ENCODE measurements at places on chromosomes 5 and 9.

DNA sequence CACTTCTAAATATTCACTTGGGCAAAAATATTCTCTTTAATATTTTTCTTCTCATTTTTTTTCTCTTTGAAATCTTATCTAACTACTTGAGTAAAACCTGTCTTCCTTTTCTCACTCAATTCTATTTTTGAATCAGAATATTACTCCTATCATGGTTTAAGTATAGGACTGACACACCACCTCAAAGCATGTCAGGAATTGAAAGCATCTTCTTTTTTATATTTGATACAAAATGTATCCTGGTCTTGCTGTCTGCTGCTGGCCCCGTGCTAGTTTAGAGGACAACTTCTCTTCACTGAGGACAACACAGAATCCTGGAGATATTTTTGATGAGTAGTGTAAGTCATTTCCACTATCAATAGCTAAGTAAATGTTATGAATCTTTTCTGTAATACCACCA, 383.6 kb downstream of the GADD45G start:
- DNase-seq = no peak

- no peak for DNase-seq
These were observed 135.8 kb downstream of the ROR2 start for GRCh38 chr9:91814201-91814600.

DNA sequence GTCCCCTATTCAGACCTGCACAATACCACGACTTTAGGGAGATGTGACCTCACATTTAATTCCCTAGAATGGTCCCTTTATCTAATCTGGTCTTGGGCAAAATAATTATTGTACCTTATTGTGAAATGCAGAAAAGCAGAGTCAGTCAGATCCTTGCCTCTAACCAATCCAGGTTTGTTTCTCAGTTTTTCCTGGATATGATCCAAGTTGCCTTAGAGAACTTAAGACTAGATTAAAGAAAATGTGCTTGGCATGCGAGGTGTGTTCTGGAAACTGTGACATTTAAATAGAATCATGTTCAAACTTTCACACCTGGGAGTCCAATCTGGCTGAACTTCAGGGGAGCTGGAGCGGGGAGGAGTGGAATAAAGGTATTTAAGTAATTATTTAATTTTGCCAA, 696.2 kb downstream of the DNAH5 start:
- no peak for DNase-seq

DNA sequence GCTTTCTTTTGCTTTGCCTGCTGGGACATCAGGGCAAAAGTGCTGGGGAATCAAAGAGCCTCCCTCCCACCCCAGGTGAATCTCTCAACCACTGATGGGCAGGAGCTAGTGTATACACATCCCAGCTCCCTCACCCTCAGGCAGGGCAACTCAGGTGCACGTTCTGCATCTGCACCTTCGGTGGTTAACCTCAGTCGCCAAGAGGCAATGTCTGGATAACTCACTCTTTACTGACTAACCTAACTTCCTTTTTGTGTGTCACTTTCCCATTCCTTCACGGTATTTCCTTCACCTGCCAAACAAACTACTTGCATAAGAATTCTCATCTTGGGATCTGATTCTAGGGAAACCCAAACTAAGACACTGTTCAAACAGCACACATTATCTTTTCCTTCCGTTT, 26.3 kb downstream of the CNTFR start:
- DNase-seq = no peak

GRCh38 chr5:143046314-143046713, 276.1 kb downstream of the ARHGAP26 start:
- DNase-seq = no peak

DNA sequence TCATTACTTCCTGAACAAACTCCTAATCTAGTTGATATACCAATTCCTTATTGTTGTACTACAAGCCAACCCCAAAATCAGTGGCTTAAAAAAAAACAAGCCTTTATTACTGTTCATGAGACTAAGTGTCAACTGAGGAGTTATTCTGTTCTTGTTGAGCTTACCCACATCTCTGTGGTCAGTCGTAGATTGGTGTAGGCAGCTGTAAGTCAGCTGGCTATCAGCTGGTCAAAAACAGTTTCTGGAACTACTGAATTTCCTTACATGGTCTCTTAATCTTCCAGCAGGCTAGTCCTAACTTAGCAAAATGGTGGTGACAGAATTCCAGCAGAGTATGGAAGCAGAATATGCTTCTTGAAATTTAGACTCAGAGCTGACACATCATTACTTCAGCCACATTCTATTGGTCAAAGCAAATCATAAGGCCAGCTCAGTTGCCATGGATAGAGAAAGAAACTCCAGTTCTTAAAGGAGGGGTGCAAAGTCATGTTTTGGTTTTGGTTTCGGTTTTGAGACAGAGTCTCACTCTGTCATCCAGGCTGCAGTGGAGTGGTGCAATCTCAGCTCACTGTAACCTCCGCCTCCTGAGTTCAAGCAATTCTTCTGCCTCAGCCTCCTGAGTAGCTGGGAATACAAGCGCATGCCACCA, 386.1 kb upstream of the MPDZ start:
- DNase-seq = no peak

DNA sequence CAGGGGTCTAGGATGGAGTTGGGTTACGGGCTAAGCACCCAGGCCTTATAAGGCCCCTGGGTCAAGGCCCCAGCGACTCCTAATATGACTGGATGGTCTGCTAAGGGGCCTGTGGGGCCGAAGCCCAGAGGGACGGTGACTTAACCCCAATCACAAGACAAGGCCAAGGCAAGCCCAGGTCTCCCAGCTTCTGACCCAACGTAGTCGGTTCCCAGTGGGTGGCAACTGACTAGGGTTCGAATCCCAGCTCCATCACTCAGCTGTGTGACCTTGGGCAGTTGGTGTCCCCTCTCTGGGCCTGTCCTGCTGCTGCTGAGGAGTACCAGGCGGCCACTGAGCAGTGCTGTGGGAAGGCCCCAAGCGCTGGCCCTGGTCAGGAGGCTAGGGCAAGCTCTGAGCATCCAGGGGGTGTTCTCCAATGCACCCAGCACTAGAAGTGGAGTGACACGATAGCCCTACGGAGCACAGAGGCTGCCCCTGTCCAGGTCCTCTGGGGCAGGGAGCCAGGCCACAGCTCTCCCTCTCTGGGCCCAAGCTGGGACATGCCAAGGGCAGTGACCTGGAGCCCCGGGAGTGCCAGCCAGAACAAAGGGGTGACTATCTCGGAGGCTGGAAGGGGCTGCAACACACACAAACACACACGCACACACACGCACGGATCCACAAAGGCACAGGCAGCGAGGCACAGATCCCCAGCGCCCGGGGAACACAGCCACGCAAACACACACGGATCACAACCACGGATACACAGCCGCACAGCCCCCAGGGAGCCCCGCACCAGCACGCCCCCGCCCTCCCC, 512 bp downstream of the AK1 start:
- DNase-seq = no peak

DNA sequence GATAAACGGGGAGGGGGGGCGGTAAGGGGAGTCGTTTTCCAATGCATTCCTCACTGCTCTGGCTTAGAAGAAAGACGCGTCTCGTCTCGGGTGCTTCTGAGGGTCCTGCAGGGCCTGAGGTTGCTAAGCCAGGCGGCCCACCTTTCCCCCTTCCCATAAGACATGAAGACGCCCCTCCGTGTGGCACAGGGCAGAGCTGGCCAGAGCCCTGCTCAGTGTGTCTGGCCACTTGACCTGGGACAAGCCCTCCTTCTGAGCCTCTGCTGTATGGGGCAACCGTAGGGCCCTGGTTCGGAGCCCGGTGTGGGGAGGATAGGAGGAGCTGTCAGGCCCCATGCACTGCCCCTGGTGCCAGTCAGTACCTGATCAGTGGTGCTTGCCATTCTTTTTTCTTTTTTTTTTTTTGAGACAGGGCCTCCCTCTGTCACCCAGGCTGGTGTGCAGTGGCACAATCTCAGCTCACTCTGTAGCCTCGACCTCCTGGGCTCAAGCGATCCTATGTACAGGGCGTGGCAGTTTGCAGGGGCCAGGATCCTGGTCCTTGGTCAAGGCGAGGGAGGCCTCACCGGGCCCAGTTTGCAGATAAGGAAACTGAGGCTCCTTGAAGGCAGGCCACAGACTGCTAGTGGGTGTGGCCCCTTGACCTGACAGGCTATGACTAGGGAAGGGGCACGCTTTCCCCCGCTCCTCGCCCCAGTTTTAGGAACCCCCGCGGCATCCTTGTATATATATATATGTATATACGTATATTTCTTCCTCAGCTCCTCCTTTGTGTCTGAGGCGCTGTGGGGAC, 172.3 kb upstream of the IER5L start:
- no peak for DNase-seq

- no peak for DNase-seq
These were observed 102.2 kb upstream of the OSMR start for GRCh38 chr5:38743562-38743961.

GRCh38 chr5:9350301-9350797, 195.5 kb downstream of the SEMA5A start:
- no peak for DNase-seq
